HuH-7.5 (cell line): ENCODE measurements at places on chromosomes 2 and 18.

GRCh38 chr2:19844750-19845149 lies 57.0 kb downstream of the TTC32 start:
- DNase-seq, result no peak

GRCh38 chr2:85648619-85649018 lies 19.4 kb downstream of the SFTPB start:
- no peak for DNase-seq

DNA sequence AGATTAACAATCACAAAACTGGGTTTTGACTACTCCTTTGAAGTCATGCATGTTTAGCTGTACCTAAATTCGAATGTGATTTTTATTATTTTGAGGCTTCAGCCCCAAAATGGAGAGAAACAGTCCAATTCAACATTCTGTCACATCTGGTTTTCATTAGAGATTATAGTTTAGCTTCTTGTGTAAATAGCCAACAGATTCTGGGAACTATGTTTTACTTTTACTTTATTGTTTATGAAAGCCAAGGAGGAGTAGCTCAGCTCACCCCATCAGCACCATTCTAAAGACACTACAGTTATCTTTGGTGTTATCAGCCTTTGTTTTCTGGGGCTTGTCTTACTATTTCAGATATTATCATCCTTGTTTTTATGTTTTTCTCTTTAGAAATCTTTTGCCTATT lies 465.0 kb upstream of the CWC22 start:
- no peak for DNase-seq

DNA sequence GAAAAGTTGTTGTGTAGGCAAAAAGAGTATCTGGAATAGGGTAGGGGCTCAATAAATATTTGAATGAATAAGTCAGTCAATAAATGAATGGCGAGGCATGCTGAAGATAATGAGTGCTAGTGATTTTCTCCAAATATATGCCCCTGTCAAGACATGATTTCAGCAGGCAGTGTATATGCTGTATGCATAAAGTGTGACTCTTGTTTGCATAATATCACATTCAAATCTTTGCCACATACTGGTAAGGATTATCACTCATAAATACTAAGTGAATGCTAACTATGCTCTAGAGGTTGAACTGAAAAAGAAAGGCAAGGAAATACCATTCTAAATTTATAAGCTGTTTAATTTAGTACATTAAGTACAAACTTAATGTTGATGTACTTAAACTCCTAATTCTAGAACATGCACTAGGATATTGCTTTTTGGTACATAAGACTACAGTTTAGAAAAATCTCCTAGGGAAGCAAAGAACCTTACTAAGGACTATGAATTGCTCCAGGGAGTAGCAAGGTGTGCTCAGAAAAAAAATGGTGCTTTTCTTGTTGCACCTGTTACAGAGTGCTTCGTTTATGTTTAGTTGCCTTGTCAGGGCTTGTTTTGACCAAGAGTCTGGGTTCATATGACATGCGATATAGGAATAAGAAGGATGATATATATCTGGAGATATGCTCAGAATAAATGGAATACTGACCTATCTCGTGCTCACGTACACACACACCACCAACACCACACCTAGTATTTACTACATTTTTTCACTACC lies 224.0 kb upstream of the TANK start:
- DNase-seq, result no peak

- DNase-seq, result no peak
Observed at GRCh38 chr2:221448057-221448843, 123.9 kb downstream of the EPHA4 start.

GRCh38 chr2:227865291-227865690 lies 6.1 kb upstream of the DAW1 start:
- no peak for DNase-seq

DNA sequence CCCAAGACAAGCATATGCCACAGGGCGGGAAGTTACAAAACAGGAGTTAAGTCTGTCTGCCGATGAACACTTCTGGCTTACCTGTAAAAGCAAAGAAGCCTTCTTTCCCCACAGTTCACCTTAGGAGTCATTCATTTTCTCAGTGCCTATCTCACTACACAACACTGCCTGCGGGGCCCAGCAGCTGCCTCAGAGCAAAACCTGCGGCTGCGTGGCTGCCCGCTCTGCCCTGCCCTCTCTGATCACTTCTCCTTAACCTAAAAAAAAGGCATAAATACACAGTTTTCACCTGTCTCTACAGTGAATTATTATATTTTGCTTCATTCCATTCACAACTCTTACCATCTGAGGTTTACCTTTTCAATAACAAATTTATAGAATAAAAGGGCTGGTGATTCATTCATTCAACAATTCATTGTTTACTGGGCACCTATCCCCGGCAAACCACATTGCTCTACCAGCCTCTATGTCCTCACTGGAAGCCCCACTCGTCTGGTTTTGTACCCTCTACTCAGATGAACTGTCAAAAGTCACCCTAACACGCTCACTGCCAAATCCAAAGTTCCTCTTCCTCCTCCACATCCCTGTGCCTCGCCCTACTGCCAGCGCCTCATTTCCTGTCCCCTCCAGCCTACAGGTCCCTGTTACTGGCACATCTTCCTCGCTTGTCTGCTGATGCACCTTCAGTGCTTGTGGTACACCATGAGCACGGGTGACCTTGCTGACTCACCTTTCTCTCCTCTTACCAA lies 31.4 kb downstream of the AFG3L2 start:
- no peak for DNase-seq

- no peak for DNase-seq
Observed at GRCh38 chr2:157760949-157761348, 115.2 kb downstream of the ACVR1 start.

DNA sequence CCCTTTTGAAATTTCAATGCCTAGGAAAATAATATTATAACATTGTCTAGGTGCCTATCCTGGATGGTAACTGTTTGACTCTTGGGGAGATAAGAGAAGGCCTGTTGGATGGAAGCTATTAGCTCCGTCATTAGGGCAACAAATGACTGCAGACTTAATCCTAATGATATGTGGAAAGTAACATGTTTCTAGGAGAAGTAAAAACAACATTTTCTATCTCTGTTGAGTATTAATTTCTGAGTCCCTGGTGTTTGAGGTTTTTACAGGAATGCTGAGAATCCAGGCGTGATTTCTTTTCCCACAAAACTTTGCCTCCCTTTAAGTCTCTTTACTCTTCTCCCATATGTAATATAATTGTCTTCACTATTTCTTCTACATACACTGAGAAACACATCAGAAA lies 159.1 kb downstream of the GALNT1 start:
- no peak for DNase-seq

DNA sequence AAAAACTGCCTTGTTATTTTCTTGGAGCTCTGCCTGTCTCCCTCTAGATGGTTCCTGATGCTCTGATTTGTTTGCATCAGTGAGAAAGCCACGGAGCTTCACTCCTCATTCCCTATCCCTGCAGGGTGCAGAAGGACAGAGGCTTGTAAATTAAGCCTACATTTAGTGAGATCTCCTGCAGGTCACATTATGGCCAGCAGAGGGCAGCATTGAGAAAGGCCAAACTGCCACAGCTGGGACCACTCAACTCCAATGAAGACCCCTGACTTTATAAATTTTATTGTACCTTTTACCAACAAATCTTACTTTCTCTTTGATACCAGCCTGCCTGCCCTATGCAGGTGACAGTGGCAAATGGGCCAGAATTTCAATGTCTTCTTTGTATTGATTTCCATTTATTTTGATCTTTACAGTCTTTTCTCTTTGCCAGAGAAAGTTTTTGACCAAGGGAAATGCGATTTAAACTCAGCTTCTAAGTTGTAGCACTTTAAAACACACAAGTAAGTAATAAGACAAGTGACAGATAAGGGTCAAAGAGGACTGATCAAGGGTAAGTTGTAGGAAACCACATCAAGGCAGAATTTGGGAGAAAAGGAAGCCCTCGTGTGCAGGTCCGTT lies 1029.1 kb upstream of the KLHL29 start:
- peak; percentile 3 for DNase-seq

- no peak for DNase-seq
Observed at GRCh38 chr2:38185012-38185491, 109.1 kb upstream of the CYP1B1 start.

GRCh38 chr2:240340361-240340761 lies 95.1 kb upstream of the GPC1 start:
- no peak for DNase-seq

- DNase-seq, result no peak
Observed at GRCh38 chr2:178865999-178866398, 58.8 kb upstream of the TTN start.

- DNase-seq, result no peak
Observed at GRCh38 chr18:40902436-40902835, 1052.6 kb upstream of the PIK3C3 start.

DNA sequence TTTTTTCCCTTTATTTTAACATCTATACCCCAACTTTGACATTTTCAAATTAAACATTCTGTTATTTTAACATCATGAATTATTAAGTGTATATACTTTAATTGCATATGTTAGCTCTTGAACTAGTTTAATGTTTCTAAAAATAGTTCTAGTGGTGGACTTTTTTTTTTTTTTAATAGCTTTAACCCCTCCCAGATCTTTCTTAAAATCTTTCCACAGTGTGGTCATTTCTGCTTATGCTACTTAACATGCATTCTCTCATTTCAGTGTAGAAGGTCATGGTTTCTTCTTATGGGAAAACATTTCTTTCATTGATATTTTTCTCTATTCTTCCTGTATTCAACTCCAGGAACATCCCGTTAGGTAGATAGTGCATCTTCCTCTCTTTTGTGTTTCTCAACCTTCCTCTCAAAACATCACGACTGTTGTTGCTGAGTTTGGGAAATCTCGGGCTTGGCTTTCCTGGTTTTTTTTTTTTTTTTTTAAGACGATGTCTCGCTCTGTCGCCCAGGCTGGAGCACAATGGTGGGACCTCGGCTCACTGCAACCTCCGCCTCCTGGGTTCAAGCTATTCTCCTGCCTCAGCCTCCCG lies 849 bp upstream of the TMEM18 start:
- DNase-seq, result no peak

DNA sequence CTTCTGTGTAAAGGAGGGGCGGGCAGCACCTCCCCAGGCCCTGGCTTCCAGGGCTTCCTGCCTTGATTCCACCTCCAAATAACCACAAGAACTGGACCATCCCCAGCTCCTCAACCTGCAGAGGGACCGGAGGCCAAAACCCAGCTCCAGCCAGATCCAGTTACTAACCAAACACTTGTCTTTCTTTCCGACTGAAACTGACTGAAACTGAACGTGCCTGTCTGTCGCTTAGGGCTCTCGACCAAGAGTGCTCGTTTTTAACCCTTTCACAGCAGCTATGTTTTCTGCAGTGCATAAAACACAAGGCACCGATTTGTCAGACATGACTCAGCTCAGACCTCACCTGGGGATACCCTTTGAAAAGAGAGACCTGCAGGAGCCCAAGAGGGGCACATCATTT lies 249.9 kb upstream of the SIX2 start:
- DNase-seq, result no peak

- DNase-seq, result no peak
Observed at GRCh38 chr18:55695091-55695490, 107.1 kb upstream of the TCF4 start.

- DNase-seq, result no peak
Observed at GRCh38 chr2:17254421-17254820, 263.8 kb downstream of the RAD51AP2 start.

DNA sequence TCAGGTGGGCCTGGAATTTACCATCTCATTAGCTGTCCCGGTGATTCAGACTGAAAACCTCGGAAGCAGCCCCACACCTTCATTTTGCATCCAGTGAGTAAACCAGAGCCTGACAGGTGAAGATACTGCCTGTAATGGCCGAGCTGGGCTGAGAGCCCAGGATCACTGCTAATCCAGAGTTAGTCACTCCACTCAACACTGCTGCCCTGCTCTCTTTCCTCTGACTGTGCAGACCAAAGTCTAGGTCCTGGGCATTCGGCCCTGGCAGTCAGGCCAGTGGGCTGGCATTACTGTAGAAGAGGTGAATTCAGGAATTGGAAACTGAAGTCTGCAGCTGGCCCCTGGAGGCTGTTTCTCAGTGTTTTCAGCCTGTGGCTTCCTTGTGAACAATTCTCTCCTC lies 44.3 kb downstream of the TMEM17 start:
- no peak for DNase-seq

GRCh38 chr2:229118336-229118735 lies 152.8 kb downstream of the PID1 start:
- DNase-seq, result no peak

DNA sequence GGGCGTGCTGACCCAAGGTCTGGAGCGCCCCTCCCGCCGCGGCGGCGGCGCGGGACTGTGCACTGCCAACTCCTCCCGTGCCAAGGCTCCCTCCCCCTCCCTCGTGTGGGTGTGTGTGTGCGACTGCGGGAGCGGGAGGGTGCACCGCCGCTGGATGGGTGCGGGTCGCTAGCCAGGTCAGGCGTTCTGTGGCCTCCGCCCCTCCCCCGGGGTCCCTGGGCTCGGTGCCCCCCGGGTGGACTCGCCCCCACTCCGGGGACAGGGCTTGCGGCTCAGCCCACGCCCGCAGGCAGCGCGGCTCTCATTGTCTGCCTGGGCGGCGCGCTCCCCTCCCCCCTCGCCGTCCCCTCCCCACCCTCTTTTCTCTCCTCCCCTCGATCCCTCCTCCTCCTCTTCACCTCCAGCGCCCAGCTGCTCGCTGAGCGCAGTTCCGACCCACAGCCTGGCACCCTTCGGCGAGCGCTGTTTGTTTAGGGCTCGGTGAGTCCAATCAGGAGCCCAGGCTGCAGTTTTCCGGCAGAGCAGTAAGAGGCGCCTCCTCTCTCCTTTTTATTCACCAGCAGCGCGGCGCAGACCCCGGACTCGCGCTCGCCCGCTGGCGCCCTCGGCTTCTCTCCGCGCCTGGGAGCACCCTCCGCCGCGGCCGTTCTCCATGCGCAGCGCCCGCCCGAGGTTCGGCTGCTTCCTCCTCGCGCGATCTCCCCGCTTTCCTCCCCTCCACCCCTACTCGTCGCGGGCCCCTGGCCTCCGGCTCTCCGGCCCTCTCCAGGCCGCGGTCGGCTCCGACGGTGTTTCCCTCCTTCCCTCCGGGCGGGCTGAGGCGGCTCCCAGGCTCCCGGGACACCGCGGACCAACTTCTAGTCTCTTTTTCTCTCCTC lies at the start of gene GATA6:
TSS of gene GATA6 (plus strand) at position 579 of the 878 bp plus-strand sequence. CDS start 1,556 bp downstream, outside the sequence.
- peak; percentile 94 for DNase-seq

GRCh38 chr2:147553775-147554271 lies 291.0 kb upstream of the ACVR2A start:
- no peak for DNase-seq

- DNase-seq, result no peak
Observed at GRCh38 chr2:188623995-188624643, 332.4 kb downstream of the GULP1 start.

- DNase-seq, result no peak
Observed at GRCh38 chr2:205739620-205740019, 57.3 kb downstream of the NRP2 start.

GRCh38 chr18:23595591-23595990 lies 9.3 kb upstream of the NPC1 start:
- no peak for DNase-seq

GRCh38 chr2:18889565-18890332 lies 300.4 kb upstream of the NT5C1B start:
- DNase-seq, result no peak
